ENCODE measurements at places on chromosomes 2 and 18.

DNA sequence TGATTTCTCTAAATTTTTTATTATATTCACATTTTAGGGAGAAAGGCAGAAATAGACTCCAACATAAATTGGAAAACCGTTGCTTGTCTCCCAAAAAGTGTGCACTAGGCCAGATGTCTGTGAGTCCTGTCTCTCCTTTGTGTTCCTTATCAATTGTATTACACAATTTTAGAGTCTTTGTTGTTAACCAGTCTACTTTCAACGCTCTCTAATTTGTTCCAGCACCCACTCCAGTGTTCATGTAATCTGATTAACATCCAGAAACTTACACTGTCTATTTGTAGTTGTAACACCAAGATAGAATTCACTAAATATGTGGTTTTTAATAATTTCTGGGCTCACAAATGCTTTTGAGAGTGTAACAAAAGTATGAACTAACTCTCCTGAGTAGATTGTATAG is 195.6 kb downstream of the FSIP2 start:
- no peak for DNase-seq

DNA sequence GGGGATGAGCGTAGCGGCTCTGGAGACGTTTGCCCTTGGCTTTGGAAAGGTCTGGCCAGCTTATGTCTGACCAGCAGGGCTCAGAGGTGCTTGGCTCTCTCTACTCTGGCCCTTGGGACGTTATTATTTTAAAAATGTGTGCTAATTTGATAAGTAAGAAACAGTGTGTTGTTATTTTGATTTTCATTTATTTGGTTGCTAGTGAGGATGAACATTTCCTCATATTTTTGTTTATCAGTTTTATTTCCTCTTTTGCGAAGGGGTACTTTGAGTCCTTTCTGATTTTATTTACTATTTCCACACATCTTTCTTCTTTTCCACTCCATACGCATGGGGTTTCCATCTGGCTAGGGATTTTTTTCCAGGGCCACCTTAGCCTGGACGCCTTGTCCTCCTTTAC is 11.4 kb downstream of the CXCR4 start:
- no peak for DNase-seq

DNA sequence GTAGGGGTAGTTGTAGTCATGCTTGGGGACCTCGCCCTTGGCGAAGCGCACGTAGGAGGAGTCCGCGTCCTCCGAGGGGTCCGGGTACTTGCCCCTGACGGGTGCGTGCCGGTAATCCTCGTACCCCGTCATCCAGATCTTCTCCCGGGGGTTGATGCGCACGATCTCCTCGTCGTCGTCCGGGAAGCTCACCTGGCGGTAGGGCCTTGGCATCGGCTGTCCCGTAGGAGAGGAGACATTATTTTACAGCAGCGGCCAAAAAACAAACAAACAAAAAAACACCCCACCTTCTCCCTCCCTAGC is 86.3 kb downstream of the ACTR2 start:
- no peak for DNase-seq

- no peak for DNase-seq
Measured at GRCh38 chr18:72742002-72742401, 125.8 kb downstream of the NETO1 start.

- DNase-seq: no peak
Measured at GRCh38 chr2:238894226-238894949, 46.5 kb downstream of the TWIST2 start.

All from stimulated activated CD8-positive, alpha-beta memory T cell treated with anti-CD3 and anti-CD28 coated beads, Interleukin-15, amount 100 ng/mL, for 24 hours (primary cell).